ENCODE measurements at places on chromosomes 13 and 19. TPM values are rescaled to one million over a fixed set of nuclear protein-coding genes. Genes with fewer than 3 reads are reported as not detected.

MIA gene
- not detected for total RNA-seq

OR7C1 gene
- not detected for total RNA-seq

PSG11 gene
- total RNA-seq, result not detected

KRTDAP gene
- not detected for total RNA-seq

SPRYD7 gene
- 3.5 TPM for total RNA-seq

FGF21 gene
- total RNA-seq, result not detected

GRCh38 chr19:42292042-42292960 is 9.6 kb upstream of the PRR19 start:
- H3K36me3 ChIP-seq, result peaks cover 90% of the 10 kb centered on the region
- no peak for DNase-seq
- no peaks in the 10 kb centered on the region for H3K27me3 ChIP-seq
- H3K4me3 ChIP-seq, result no peak overlapping the region

- H3K4me3 ChIP-seq, result no peak overlapping the region
- no peak overlapping the region for H3K27ac ChIP-seq
- H3K36me3 ChIP-seq, result no peaks in the 10 kb centered on the region
- no peaks in the 10 kb centered on the region for H3K27me3 ChIP-seq
- H3K4me1 ChIP-seq, result no peaks in the 10 kb centered on the region
- DNase-seq, result no peak
Measured at GRCh38 chr13:105007166-105007808, 1528.2 kb downstream of the EFNB2 start.

- peaks cover 45% of the 10 kb centered on the region for H3K27me3 ChIP-seq
- H3K4me1 ChIP-seq, result peaks cover 21% of the 10 kb centered on the region
- no peak for DNase-seq
- no peaks in the 10 kb centered on the region for H3K36me3 ChIP-seq
- H3K4me3 ChIP-seq, result peak overlapping the region; percentile 38
Measured at GRCh38 chr19:41193430-41194156, 574 bp downstream of the CYP2S1 start.

DNA sequence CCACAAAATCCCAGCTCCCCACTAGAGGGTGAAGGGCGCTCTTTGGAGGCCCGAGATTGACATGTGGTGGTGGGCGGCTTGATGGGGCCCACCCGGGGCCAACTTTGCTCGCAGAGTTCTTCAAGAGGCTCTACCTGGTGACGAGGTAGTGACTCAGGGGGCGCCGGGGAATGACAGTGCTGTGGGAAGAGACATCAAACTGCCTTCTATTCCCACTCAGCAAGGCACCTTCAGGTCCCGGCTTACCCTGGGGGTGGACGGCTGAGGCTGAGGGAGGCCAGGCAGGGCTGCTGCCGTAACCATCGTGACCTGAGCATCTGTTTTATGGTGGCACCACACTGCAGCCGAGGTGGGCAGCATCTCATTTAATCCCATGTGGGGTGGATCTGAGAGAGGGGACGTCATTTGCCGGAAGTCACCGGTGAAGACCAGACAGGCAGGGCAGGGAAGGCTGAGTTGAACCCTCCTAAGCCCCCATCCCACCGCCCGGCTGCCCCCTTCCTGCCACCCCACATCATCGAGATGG is 1.6 kb downstream of the LINGO3 start:
- DNase-seq, result no peak
- H3K27ac ChIP-seq, result no peak overlapping the region
- H3K4me3 ChIP-seq, result no peak overlapping the region
- peaks cover 41% of the 10 kb centered on the region for H3K4me1 ChIP-seq

- no peaks in the 10 kb centered on the region for H3K27me3 ChIP-seq
- peaks cover 9% of the 10 kb centered on the region for H3K4me1 ChIP-seq
- no peak overlapping the region for H3K4me3 ChIP-seq
- H3K36me3 ChIP-seq, result no peaks in the 10 kb centered on the region
- H3K27ac ChIP-seq, result no peak overlapping the region
Measured at GRCh38 chr13:98915563-98915962, 62.3 kb downstream of the DOCK9 start.

DNA sequence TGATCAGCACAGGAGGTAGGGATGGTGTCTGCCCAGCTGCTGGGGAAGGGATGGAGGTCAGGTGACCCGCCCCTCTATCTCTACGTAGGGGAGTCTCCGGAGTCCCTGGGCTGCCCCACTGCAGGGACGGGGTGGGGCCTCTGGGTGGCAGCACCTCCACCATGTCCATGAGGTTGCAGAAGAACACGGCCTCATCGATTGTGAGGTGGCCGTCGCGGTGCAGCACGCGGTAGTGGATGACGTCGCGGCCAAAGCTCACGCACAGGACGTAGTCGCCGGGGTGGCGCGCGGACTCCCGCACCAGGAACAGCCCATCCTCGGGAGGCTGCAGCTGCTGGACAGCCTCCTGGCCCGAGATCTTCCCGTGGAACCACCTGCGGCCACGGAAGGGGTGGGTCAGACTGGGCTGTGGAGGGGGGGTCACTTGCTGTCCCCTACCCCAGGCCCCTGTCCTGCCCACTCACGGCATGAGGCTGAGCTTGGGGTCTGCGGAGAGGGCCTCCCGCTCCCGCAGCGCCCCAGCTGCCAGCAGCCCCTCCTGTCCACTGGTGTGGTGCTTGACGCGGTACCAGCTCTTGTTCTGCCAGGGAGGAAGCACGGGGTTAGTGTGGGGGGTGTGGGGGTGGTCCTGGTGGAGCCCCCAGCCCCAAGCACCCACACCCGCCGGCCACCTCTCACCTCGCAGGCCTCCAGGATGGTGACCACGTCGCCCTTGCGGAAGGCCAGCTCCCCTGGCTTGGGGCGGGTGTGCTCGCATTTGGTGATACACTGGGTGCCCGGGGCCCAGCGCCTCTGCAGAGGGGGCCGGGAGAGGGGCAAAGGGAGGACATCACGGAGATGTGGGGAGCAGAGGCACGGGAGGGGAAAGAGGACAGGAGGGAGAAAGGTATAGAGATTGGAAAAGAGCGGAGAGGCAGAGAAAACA is 2.3 kb downstream of the MATK start:
- H3K4me1 ChIP-seq, result peaks cover 4% of the 10 kb centered on the region
- H3K27ac ChIP-seq, result no peak overlapping the region
- peak; percentile 76 for DNase-seq
- peaks cover 23% of the 10 kb centered on the region for H3K27me3 ChIP-seq

GRCh38 chr13:46951516-46951915 is 54.7 kb upstream of the HTR2A start:
- no peak for DNase-seq
- no peaks in the 10 kb centered on the region for H3K4me1 ChIP-seq
- no peak overlapping the region for H3K27ac ChIP-seq
- H3K4me3 ChIP-seq, result no peak overlapping the region
- no peaks in the 10 kb centered on the region for H3K27me3 ChIP-seq
